Esophagus muscularis mucosa (tissue), 4 donors: ENCODE measurements at places on chromosomes 16 and 17.

GRCh38 chr16:68875871-68876270 is 32.5 kb downstream of the TANGO6 start:
- H3K36me3 ChIP-seq: peaks cover 83% of the 10 kb centered on the region
- no peaks in the 10 kb centered on the region for H3K4me1 ChIP-seq
- no peaks in the 10 kb centered on the region for H3K27me3 ChIP-seq
- H3K4me3 ChIP-seq: no peak overlapping the region

GRCh38 chr16:31869511-31870201 is 4.0 kb upstream of the ZNF267 start:
- H3K4me1 ChIP-seq: peaks cover 18% of the 10 kb centered on the region
- H3K27me3 ChIP-seq: no peaks in the 10 kb centered on the region
- no peak overlapping the region for H3K27ac ChIP-seq
- no peaks in the 10 kb centered on the region for H3K36me3 ChIP-seq
- no peak overlapping the region for H3K4me3 ChIP-seq
- no peak for DNase-seq

DNA sequence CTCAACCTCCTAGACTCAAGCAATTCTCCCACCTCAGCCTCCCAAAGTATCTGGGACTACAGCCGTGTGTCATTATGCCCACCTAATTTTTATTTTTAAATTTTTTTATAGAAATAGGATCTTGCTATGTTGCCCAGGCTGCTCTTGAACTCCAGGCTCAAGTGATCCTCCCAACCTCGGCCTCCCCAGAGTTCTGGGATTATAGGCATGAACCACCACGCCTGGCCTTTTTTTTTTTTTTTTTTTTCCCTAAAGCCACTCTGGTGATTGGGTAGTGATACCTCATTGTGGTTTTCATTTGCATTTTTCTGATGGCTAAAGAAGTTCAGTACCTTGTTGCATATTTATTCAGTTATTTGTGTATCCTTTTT is 1.2 kb upstream of the CDR2L start:
- DNase-seq: no peak
- peaks cover 45% of the 10 kb centered on the region for H3K4me1 ChIP-seq
- no peak overlapping the region for H3K27ac ChIP-seq
- no peak overlapping the region for H3K4me3 ChIP-seq
- H3K36me3 ChIP-seq: no peaks in the 10 kb centered on the region

DNA sequence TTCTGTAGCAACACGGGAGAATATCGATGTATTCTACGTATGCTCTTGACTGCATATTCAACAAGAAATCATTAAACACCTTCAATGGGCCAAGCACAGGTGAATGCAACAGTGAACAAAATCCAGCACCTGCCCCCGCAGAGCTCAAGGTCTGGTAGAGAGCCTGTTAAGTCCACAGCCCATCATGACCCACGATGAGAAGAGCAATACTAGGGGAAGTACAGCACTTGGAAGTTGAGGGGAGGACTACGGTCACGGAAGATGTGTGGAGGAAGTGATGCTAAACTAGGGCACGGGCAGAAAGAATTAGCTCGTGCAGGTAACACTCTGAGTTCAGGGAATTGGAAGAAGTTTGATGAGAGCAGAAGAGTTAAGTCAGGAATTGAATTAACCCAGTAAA is 253.6 kb downstream of the HAPSTR1 start:
- peak; percentile 55 for DNase-seq
- no peaks in the 10 kb centered on the region for H3K36me3 ChIP-seq
- H3K4me1 ChIP-seq: peaks cover 13% of the 10 kb centered on the region

DNA sequence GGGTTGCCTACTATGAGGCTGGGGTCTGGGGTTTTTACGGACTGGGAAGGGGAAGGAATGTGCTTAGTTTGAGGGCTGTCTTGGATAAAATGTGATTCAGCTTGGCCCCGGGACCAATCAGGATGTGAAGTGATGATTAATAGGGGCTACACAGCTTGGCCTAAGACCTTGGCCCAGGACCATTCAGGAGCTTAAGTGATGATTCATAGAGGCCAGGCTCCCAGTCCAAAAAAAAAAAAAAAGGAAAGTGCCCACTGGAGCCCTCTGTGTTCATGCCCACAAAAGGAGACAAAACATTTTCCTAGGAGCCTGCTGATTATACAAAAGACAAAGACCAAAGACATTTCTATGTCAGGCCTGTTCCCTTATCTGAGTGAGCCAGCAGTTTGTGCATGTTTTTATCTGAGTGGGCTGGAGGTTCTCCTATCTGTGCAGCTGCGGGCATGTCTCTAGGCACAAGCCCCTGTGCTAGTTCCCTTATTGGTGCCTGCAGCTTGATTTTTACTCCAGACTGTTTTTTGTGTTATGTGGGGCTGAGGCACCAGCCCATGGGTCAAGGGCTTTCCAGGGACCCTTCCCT is 898.2 kb upstream of the GOT2 start:
- peak overlapping the region; percentile 70 for H3K27ac ChIP-seq
- H3K4me1 ChIP-seq: no peaks in the 10 kb centered on the region
- H3K27me3 ChIP-seq: no peaks in the 10 kb centered on the region
- no peak overlapping the region for H3K4me3 ChIP-seq
- no peak for DNase-seq

DNA sequence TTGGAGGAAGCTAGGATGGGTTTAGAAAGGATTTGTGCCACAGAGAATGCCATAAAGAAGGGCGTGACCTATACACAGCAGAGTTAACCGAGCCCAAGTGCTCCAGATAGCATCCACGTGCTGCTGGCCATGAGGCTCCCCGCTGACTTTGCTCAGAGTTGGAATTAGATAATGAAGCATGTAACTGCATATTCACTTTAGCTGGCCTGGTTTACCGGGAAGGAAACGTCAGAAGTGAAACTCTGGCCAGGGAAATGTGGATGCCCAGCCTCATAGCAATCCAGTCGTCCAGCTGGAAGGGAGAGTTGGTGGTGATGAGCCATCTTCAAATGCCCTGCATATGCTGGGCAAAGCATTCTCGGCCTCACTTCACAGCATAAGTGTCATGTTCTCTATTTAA is 6.1 kb downstream of the KRT35 start:
- no peaks in the 10 kb centered on the region for H3K4me1 ChIP-seq
- H3K36me3 ChIP-seq: no peaks in the 10 kb centered on the region
- H3K4me3 ChIP-seq: no peak overlapping the region
- no peaks in the 10 kb centered on the region for H3K27me3 ChIP-seq

DNA sequence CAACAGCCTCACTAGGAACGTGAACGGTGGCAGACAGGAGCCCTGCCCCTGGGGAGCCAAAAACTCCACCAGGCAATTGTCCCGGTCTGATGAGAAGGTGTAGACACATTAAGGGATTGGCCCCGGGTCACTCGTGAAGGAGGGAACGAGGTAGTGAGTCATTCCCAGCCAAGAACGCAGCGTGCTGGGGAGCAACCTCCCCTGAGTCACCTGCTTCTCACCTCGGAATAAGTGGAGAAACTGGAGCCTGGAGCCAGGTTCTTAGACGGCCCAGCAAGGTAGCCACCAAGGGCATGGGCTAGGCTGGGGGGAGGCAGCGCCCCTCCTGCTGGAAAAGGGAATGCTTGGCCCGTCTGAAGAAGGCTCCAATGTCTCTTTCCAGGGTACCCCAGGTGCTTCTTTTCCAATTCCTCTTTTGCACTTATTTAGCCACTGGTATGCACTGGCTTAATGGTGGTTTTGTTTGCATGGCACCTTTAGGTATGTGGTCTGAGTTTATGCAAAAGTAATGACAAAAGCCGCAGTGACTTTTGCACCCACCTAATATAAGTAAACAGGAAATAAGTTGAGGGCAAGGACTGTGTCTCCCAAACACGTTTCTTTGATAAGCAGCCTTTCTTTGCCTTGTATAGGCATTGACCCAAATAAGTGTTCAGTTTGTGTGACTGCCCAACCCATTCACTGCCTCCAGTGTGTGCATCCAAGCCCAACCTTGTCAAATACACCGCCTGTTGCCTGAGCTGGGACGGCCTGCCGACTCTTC is 1.8 kb upstream of the HELZ start:
- no peaks in the 10 kb centered on the region for H3K27me3 ChIP-seq
- no peak for DNase-seq
- peaks cover 23% of the 10 kb centered on the region for H3K4me1 ChIP-seq
- peaks cover 3% of the 10 kb centered on the region for H3K36me3 ChIP-seq
- H3K27ac ChIP-seq: no peak overlapping the region

- no peaks in the 10 kb centered on the region for H3K36me3 ChIP-seq
- peak overlapping the region; percentile 82 for H3K27ac ChIP-seq
- H3K4me3 ChIP-seq: peak overlapping the region; percentile 85
These were observed 58.0 kb upstream of the GSE1 start for GRCh38 chr16:85554889-85555718.

- H3K4me1 ChIP-seq: peaks cover 11% of the 10 kb centered on the region
- H3K27ac ChIP-seq: no peak overlapping the region
- no peak overlapping the region for H3K4me3 ChIP-seq
- no peak for DNase-seq
These were observed 38.4 kb downstream of the PTRH2 start for GRCh38 chr17:59668816-59669215.

DNA sequence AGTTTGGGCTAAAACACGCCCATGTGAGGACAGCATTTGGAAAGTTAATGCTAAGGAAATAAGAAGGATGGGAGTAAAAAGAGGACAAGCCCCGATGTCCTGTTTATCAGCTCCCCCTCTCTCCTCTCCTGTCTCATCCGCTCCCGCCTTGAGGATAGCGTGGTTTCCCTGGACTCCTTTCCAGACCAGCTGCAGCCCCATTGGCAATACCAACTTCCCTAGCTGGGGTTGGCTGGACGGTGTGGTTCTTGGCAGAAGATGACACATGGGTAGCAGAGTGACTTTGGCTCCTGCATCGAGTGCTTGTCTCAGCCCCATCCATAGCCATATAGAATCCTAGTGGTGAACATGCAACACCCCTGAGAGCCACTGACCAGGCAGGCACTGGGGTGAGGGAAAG is 185.9 kb downstream of the CCDC182 start:
- H3K27me3 ChIP-seq: no peaks in the 10 kb centered on the region
- H3K4me1 ChIP-seq: peaks cover 10% of the 10 kb centered on the region
- no peak for DNase-seq
- no peaks in the 10 kb centered on the region for H3K36me3 ChIP-seq
- no peak overlapping the region for H3K4me3 ChIP-seq
- H3K27ac ChIP-seq: no peak overlapping the region

- no peak for DNase-seq
- H3K27me3 ChIP-seq: peaks cover 6% of the 10 kb centered on the region
- peak overlapping the region; percentile 70 for H3K4me3 ChIP-seq
- H3K27ac ChIP-seq: peak overlapping the region; percentile 98
- H3K4me1 ChIP-seq: peaks cover 85% of the 10 kb centered on the region
These were observed 4.7 kb downstream of the RNASEK start for GRCh38 chr17:7016886-7017826.

DNA sequence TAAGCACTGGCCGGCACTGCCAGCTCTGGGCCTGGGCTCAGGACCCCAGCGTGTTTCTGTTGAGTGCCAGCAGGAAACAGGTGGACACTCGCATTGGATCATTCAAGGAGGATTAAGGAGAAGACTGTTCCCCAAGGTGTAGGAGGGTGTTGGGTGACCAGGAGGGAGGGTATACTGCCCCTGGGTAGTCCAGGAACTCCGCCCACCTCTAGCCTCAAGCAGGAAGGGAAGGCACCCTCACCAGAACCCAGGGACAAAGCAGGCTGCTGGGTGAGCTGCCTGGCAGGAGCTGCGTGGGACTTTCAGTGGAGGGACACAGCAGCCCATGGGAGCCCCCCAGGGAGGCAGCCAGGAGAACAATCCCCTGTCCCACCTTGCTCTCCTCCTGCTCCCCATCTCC is 7.7 kb upstream of the RAB37 start:
- no peak overlapping the region for H3K27ac ChIP-seq
- H3K27me3 ChIP-seq: no peaks in the 10 kb centered on the region
- DNase-seq: no peak
- H3K36me3 ChIP-seq: no peaks in the 10 kb centered on the region
- no peak overlapping the region for H3K4me3 ChIP-seq

DNA sequence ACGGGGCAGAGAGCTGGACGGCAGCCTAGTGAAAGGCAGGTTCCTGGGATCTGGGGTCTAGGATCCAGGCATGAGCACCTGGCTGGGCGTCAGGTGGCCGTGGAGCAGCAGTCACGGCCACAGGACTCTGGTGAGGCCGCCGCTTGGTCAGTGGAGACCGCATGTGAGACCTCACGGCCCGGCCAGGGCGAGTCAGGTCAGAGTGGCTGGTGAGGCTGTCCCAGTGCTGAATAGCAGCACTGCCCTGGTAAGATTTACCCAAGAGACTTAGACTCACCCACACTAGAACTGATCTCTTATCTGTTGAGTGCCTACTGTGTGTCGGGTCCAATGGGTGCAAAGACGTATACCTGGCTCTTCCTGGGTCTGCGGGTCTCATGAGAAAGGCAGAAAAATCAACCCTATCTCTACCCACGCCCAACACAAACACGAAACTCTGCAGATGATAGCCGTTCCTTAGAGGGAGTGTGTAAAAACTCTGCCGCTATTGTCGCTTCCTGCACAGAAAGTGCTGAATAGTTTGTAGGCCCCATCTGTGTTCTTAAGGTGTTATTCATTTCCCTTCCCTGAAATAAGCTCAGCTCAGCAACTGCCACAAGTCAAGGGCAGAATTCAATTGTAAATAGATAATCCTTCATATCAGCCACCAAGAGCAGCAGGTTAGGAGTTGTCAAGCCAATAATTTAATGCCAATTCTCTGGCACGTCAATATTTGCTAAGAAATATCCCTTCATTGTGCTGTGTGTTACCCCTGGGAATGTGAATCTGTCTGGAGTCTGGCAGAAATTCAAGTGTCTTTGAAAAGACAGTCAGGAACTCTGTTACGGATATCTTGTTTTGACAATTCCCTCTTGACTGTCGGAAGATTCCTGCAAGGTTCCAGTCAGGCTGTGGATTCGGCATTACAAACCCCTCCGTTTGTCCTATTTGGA is 240.0 kb downstream of the NTN1 start:
- no peak overlapping the region for H3K4me3 ChIP-seq
- no peak overlapping the region for H3K27ac ChIP-seq
- H3K27me3 ChIP-seq: no peaks in the 10 kb centered on the region
- DNase-seq: no peak

DNA sequence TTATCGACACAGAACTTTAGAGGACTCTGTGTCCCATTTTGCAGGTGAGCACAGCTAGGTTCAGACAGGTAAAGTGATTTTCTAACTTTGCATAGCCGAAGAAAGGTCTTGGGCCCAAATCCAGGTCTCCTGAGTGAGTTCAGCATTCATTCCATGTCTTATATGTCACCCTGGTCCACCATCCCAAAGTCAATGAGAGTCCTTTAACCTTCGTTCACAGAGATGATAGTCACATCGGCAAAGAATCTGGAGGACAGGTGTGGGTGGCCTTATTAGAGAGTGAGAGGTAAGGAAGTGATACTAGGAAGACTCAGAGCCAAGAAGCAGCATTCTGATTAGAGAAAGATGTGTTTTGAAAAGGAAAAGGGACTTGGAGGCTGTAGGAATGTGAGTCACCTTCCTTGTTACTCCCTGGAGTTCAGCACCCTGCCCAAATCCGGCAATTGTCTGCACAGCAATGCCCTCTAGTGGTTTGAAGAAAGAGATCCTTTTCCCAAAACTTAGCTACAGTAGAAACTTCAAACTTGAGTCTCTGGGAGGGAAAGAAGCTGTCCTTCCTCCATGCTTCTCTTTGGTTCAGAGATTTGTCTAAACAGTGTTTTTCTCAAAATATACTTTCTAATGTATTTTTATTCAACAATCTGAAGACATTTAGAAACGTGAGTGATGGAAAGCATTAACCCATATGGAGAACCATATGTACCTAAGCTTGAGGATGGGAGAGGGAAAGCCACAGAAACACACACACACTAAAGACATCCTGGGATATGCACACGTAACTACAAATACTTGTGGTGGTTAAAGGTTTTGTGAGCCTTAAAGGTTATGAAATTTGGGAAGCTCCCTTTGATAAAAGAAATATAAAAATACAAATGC is 96.4 kb upstream of the SHISA6 start:
- no peak overlapping the region for H3K27ac ChIP-seq
- H3K4me1 ChIP-seq: no peaks in the 10 kb centered on the region
- no peaks in the 10 kb centered on the region for H3K36me3 ChIP-seq
- no peaks in the 10 kb centered on the region for H3K27me3 ChIP-seq
- no peak overlapping the region for H3K4me3 ChIP-seq
